ENCODE measurements at places on chromosomes 11 and 22. TPM values are rescaled to one million over a fixed set of nuclear protein-coding genes. Genes with fewer than 3 reads are reported as not detected.

The NRXN2 gene
- not detected for total RNA-seq

The CARD10 gene
- 46.0 TPM for total RNA-seq

The CRYBB2 gene
- total RNA-seq = not detected

DNA sequence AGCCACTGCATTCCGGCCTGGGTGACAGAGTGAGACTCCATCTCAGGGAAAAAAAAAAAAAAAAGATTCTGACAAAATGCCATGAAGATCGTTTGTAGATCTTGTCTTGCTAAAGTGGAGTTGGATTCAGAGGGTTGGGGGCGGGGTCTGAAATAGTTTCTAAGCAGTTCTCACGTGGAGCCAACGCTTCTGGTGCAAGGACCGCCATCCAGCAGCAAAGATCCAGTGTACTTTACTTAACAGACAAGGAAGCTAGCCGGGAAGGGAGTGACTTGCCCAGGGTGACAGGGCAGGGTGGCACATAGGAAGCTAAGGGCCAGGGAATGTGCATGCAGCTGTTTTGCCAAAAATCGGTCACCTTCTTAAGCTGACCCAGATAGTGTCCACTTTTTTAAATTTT, 27.4 kb downstream of the APOL1 start:
- DNase-seq = no peak

DNA sequence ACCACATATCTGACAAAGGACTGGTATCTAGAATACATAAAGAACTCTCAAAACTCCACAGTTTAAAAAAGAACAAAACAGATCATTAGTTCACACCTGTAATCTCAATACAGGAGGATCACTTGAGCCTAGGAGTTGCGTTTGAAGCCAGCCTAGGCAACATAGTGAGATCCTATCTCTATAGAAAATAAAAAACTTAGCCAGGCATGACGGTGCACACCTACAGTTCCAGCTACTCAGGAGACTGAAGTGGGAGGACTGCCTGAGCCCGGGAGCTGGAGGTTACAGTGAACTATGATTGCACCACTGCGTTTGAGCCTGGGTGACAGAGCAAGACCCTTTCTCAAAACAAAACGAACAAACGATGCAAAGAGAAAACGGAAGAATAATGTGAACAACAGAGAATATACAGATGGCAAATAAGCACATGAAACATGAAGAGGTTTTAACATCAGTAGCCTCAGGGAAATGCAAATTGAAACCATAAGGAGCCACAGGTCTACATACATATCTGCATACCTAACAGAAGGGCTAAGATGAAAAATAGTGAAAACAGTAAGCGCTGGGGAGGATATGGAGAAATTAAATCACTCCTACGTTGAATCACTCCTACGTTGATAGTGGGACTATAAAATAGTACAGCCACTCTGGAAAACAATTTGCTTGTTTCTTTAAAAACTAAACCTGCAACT, 70.7 kb downstream of the DGCR2 start:
- no peak for DNase-seq

All from renal cortical epithelial cell (primary cell).